ENCODE measurements at places on chromosomes 4 and X. TPM values are rescaled to one million over a fixed set of nuclear protein-coding genes. Genes with fewer than 3 reads are reported as not detected.

Gene CT45A7
- not detected for total RNA-seq

Gene EFHC2
- total RNA-seq = not detected

Gene TMEM154
- total RNA-seq = 4.5 TPM

Gene NWD2
- total RNA-seq = not detected

Gene SOWAHD
- not detected for total RNA-seq

Gene CT45A2
- not detected for total RNA-seq

Gene SSR4
- total RNA-seq = 172 TPM

Gene UGT2A3
- not detected for total RNA-seq

Gene AKAP4
- total RNA-seq = not detected

Gene TKTL2
- not detected for total RNA-seq

Gene NDST3
- total RNA-seq = not detected

Measured in epithelial cell of umbilical artery (primary cell).